NCI-H2081 treated with DMSO at 0.1 percent for 48 hours (cell line): ENCODE measurements at places on chromosomes 1 and 21.
A peak's percentile ranks its signal among the peaks of the same experiment; 100 is the strongest.

- no peak for DNase-seq
Observed at GRCh38 chr1:91732291-91733107, 153.5 kb downstream of the TGFBR3 start.

GRCh38 chr1:215004121-215004827 is 78.3 kb upstream of the KCNK2 start:
- no peak for DNase-seq

GRCh38 chr1:119410961-119411360 is 4.0 kb upstream of the HSD3B2 start:
- no peak for DNase-seq

GRCh38 chr1:105641407-105641806 is 1415.1 kb upstream of the PRMT6 start:
- no peak for DNase-seq

DNA sequence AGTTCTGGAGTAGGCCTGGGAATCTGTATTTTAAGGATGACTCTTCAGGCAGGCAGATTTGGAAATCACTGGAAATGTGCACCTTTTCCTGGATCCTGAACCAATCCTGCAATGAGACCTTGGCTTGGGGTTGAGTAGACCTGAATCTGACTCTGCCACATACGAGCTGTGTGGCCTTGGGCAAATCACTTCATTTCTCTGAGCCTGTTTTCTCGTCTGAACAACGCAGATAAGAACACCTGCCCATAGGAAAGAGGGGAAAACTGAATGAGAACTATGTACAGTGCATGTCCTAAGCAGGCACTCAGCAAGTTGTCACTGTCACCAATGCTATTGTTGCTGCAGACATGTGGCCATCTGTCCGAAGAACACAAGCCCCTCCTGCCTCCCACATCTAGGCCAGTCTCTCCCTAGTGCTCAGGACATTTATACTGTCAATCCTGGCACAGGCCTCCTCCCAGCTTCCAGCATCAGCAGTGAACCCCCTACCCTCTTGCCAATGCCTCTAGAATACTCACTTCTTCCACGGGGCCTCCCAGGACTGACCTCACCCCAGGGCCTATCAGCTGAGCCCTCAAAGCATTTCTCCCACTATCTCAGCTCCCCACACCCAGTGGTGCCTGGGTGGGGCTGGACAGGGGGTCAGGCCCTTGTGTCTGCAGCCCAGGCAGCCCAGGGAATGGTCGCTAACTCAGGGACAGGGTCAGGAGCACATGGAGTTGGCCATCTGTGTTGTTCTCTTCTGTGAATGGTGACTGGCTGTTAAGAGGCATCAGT is 88.8 kb upstream of the ZBTB40 start:
- DNase-seq = no peak

GRCh38 chr1:3465935-3466321 is 11.5 kb downstream of the ARHGEF16 start:
- DNase-seq = no peak

- DNase-seq = no peak
Observed at GRCh38 chr1:12516741-12517140, 101.3 kb downstream of the DHRS3 start.

GRCh38 chr1:230079199-230080024 is 12.4 kb downstream of the GALNT2 start:
- no peak for DNase-seq

DNA sequence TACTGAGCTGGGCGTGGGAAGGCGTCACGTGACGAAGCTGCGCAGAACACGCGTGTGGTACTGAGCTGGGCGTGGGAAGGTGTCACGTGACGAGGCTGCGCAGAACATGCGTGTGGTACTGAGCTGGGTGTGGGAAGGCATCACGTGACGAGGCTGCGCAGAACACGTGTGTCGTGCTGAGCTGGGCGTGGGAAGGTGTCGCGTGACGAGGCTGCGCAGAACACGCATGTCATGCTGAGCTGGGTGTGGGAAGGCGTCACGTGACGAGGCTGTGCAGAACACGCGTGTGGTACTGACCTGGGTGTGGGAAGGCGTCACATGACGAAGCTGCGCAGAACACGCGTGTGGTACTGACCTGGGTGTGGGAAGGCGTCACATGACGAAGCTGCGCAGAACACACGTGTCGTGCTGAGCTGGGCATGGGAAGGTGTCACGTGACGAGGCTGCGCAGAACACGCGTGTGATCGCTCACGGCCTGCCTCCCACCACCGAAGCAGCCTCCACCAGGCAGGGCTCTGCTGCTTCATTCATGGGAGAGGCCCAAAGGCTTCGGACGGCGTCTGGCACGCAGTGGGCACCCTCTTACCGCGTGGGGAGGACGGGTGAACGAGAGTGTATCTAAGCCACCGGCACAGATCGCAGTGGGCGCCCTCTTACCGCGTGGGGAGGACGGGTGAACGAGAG is 24.0 kb downstream of the CFAP74 start:
- DNase-seq = no peak

DNA sequence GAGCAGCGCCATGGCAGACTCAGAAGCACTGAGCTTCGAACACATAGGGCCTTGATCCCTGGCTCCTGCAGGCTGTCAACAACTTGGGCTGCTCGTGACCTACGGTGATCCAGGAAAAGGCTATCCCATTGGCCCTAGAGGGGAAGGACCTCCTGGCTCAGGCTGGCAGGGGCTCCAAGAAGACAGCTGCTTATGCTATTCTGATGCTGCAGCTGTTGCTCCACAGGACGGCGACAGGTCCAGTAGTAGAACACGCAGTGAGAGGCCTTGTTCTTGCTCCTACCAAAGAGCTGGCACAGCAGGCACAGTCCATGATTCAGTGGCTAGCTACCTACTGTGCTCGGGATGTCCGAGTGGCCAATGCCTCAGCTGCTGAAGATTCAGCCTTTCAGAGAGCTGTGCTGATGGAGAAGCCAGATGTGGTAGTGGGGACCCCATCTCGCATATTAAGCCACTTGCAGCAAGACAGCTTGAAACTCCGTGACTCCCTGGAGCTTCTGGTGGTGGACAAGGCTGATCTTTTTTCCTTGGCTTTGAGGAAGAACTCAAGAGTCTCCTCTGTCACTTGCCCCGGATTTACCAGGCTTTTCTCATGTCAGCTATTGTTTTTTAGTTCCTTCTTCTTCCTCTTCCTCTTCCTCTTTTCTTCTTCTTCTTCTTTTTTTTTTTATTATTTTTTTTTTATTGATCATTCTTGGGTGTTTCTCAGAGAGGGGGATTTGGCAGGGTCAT is 18.9 kb downstream of the ITLN2 start:
- DNase-seq = no peak

GRCh38 chr1:10599194-10599861 is 124.6 kb downstream of the PEX14 start:
- DNase-seq = no peak

GRCh38 chr1:94349853-94350252 is 68.3 kb upstream of the ABCD3 start:
- DNase-seq = no peak

DNA sequence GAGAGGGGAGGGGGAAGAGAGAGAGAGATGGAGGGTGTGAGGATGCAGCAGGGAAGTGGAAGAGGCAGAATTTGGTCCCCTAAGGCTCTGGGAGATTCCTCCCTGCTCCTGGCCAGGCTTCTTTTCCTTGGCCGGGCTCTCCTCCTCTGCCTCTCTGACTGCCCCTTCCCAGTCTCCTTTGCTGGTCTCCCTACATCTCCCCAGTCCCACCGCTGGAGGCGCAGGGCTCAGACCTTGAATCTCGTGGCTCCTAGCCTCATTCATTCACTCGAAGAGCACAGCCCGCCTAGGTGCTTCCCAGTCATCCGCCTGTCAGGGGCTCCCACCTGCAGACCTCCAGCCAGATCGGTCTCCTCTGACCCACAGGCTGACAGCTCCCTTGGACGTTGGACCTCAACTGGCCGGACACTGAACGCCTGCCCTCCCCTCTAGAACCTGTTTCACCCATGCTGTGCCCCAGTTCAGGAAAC is 76.5 kb downstream of the VWA5B1 start:
- DNase-seq = no peak

- no peak for DNase-seq
Observed at GRCh38 chr1:109863667-109864046, 47.0 kb upstream of the CSF1 start.

DNA sequence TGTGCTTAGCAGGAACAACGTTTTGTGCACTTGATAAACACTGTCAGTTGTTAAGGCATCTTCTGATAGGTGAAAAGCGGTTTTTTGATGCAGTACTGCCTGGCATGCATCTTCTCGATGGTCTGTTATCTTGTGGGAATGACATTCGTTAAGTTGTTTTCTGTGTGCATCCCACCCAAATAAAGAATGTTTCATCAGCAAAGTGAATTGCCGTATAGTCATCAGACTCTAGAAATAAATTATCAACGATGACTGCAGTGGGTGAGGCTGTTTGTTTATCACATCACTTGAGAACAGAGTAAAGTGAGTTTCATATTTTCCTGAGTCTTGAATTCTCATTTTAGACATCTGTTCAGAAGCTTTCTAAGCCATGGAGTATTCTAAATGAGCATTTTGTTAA is 34.1 kb downstream of the NFIA start:
- DNase-seq = no peak

- DNase-seq = peak; percentile 26
Observed at GRCh38 chr1:240190881-240191401, 99.3 kb downstream of the FMN2 start.

GRCh38 chr1:87592156-87592555 is 263.5 kb downstream of the LMO4 start:
- no peak for DNase-seq

GRCh38 chr1:245837718-245838117 is 669.4 kb downstream of the SMYD3 start:
- DNase-seq = no peak

DNA sequence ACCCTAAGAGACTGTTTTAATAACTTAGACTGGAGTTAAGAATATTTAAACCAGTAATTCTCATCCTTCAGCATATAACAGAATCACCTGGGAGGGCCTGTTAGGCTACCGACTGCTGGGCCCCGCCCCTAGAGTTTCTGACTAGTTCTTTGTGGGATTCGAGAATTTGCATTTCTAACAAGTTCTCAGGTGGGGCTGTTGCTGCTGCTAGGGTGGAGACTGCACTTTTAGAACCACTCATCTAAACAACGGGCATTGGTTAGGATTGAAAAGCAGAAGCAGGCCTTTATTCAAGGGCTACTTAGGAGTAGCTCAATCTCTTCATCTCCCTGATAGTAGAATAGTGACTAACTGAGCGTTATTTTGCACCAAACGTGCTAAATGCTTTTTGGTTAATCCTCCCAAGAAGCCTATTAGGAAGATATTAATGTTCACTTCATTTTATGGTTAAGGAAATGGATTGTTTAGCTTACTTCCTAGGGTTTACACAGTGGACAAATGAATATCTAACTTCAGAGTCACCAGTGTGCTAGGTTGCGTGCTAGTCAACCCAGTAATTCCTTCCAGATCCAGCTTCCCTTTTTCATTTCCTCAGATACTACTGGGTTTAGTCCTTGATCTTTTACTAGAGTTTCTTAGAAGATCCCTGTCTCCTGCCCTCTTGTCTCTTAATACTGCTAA is 31.1 kb upstream of the UAP1 start:
- no peak for DNase-seq

- no peak for DNase-seq
Observed at GRCh38 chr1:205496661-205497060, 7.8 kb upstream of the CDK18 start.

DNA sequence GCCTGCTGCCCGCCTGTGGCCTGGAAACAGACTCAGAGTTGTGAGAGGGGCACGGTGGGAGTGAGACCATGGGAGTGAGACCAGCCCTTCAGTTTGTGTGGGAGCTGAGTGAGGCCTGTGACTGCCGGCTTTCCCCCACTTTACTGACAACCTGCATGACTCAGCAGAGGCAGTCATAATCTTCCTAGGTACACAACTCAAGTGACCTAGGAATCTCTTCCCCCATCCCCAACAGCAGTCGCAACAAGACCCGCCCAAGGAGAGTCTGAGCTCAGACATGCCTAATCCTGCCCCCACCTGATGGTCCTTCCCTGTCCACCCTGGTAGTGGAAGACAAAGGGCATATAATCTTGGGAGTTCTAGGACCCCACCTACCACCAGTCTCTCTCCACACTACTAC is 44.2 kb downstream of the KLHL20 start:
- no peak for DNase-seq

GRCh38 chr1:64823691-64824476 is 79.0 kb downstream of the RAVER2 start:
- peak; percentile 39 for DNase-seq
